ENCODE measurements at places on chromosomes 16 and 17. TPM values are rescaled to one million over a fixed set of nuclear protein-coding genes. Genes with fewer than 3 reads are reported as not detected.

Gene FBXL19
- total RNA-seq = 12.7 TPM

Gene PPP1R27
- not detected for total RNA-seq

Gene KCNJ16
- not detected for total RNA-seq

Gene MSLN
- 1.2 TPM for total RNA-seq

Gene ABI3
- total RNA-seq = under 0.01 TPM

Gene KCNJ18
- total RNA-seq = not detected

Gene SARM1
- 5.9 TPM for total RNA-seq

Gene NPIPA5
- total RNA-seq = 5.4 TPM

Gene TMEM100
- 0.36 TPM for total RNA-seq

Gene AGRP
- total RNA-seq = not detected

Gene KRT33A
- total RNA-seq = not detected

Gene PRDM7
- total RNA-seq = not detected

Gene WNT9B
- 0.36 TPM for total RNA-seq

Gene PLCG2
- 0.59 TPM for total RNA-seq

Gene WDR45B
- 66.3 TPM for total RNA-seq

Gene TBC1D3C
- total RNA-seq = not detected

Gene C16orf92
- total RNA-seq = not detected

Gene TOM1L1
- 40.2 TPM for total RNA-seq

Gene CMTM3
- 24.6 TPM for total RNA-seq

Gene FZD2
- total RNA-seq = 15.9 TPM

Gene TP53TG3C
- not detected for total RNA-seq

Gene TNFRSF13B
- total RNA-seq = not detected

Gene IGFALS
- not detected for total RNA-seq

Measured in osteoblast (primary cell).